ENCODE measurements at places on chromosomes 5 and 9. TPM values are rescaled to one million over a fixed set of nuclear protein-coding genes. Genes with fewer than 3 reads are reported as not detected.

Gene ABO
- total RNA-seq = not detected

Gene SPINK4
- 2.1 TPM for total RNA-seq

DNA sequence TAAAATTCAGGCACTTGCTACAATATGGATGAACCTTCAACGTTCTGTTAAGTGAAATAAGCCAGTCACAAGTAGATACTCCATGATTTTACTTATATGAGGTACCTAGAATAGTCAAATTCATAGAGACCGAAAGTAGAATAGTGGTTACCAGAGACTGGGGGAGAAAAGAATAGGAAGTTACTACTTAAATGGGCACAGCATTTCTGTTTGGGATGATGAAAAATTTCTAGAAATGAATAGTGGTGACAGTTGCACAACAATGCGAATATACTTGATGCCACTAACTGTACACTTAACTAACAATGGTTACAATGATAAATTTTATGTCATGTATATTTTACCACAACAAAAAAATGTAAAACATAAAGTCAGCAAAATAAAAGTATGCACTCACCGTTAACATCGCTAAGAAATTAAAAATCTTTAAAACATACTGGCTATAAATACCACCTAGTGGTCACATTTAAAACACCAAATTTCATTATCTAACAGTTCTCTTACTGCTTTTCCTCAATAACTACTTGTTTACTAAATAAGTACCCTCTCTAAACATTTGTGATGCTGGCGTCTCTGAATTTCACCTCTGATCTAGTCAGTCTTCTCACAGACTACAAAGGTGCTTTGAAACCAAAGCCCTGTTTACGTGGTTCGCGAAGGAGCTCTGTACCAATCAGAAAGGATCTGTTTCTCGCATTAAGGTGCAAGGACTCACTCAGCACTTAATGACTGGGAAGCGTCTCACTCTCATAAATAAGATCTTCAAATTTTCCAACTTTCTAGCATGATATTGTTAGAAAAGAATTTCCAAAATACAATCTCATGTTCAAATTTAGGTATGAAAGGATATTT lies 22.7 kb downstream of the KIF3A start:
- DNase-seq = no peak

DNA sequence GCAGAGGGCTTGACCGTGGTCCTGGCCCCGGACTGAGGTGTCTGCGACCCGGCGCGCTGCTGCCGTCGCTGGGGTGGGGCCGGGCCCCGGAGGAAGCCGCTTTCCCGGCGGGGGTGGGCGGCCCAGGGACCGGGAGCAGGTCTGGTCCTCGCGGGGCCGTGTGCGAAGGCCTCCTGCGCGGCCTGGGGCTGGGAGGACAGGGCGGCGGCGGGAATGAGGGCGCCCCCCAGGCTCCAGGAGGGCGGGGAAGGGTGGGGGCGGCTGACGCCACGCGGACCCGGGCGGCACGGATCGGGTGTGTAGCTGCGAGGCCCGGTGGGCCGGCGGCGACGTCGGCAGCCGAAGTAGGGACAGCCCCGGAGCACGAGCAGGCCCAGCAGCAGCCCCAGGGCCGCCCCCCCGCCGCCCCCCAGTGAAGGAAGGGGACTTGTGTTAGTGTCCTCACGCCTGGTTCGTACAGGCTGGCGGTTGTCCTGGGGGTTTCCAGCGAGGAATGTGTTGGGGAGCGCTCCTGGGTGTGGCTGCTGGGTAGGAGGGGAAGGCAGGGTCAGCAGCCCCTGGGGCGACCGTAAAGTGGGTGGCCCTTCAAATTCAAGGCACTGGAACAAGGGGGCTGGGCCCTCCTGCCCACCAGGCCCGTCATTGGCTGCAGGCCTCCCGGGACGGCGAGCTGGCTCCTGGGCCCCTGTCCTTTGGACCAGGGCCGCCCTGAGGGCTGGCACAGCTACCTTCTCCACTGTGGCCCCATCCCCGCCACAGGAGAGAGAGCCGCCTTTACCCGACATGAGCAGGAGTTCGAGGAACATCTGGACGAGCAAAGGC lies 597 bp upstream of the TMEM250 start:
- DNase-seq = peak; percentile 91

GRCh38 chr5:73256862-73257261 lies 83.9 kb downstream of the TMEM174 start:
- DNase-seq = no peak

DNA sequence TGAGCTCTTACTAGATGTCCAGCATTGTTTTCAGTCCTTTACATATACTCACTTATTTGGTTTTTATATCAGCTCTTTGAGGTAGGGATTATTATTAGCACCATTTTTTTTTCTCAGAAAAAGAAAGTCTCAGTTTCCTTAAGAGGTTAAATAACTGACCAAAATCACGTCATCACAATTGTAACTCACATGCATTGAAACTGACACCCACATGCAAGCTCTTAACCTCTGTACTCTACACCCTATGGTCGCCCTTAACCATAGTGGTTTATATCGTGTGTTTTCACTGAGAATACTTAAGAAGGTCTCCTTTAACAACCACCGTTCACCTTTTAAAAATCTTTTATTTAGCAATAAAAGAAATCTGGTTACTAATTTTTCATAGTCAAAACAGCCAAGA lies 61.0 kb downstream of the PRDM6 start:
- no peak for DNase-seq

DNA sequence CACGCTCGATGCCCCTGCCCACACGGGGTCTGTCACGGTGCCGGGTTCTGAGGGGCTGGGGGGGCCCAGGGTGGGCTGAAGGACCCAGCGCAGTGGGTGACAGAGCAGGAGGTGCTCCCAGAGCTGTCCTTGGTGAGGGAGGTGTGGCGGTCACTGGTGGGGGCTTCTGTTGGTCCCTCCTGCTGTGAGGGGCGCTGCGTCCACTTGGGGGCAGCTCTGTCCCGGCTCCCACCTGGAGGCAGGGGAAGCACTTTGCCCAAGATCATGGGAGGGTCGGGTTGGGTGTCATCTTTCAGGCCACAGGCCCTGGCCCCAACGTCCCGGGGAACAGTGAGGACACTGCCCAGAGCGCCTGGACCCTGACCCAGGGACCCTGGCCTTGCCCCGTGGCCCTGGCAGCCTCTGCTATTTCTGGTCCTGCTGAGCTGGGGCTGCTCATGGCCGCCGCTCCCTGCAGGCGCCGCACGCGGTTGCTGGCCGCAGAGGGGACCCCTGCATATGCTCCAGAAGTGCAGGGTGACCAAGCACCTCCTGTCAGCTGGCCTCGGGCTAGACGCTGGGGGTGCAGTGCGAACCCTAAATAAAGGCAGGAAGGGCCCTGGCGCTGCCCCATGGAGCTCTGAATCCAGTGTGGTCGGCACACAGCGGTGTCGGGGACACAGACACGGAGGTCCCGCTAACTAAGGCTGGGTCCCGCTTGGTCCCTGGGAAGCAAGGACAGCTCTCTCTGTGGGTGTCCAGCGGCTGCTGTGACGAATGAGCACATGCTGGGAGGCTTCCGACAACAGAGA lies 11.6 kb upstream of the RNU6ATAC start:
- DNase-seq = no peak

Gene HRH2
- total RNA-seq = not detected

Gene PCA3
- total RNA-seq = not detected

DNA sequence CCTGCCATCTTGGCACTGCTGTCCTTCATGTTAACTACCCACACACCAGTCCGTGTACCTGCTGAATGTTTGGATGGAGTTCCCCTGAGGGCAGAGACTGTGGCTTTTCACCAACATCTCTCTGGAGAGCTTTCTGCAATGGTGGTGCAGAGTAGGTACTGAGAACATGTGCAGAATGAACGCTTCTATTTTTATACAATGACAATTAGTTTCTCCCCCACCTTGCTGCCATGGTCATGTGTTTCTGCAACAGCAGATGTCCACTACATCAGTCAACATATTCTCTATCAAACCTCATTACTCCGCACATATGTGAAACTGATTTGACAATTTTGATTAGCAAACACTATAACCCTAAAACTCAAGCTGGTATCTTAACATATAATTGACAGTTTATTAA lies 14.5 kb downstream of the PTCH1 start:
- no peak for DNase-seq

GRCh38 chr5:156295431-156295830 lies 31.5 kb upstream of the SGCD start:
- no peak for DNase-seq

- no peak for DNase-seq
Measured at GRCh38 chr5:113749334-113749733, 235.8 kb downstream of the YTHDC2 start.

Gene HTR1A
- total RNA-seq = not detected

DNA sequence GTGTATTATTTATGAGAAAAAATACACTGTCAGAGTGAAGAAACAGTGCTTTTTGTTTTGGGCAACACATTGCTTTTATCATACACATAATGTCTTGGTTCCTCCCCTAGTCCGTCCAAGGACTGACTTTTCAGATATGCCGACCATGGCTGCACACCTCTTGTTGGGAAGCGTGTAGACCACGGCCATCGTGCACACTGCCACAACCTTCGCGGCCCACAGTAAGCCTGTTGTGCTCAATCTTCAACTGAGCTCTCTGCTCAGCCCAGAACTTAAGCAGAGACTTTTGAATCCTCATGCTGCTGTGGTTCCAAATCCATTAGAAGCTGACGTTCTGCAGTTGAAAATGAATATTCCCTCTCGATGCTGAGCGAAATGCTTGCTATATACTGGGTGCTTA lies 157.6 kb upstream of the IRX2 start:
- DNase-seq = no peak

- DNase-seq = peak; percentile 62
Measured at GRCh38 chr9:95499847-95500246, 16.9 kb downstream of the PTCH1 start.

DNA sequence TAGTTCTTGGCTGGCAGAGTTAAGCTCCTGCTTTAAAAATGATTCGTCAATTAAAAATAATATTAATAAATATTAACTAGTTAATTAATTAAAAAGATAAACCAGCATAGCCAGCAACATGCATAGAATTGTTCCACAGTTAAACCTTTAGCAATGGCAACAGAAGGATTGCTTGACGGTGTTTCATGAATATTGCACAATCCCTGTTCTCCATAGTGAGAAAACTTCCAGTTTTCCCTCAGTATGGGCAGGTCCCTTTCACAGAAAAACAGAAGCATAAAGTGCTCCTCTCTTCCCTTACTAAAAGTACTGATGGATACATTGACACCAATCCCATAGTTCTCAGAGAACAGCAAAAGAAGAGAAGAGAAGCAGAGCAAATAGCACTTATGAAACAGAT lies 71.4 kb upstream of the CAST start:
- DNase-seq = no peak

- no peak for DNase-seq
Measured at GRCh38 chr9:82134010-82134409, 145.4 kb downstream of the SPATA31D1 start.

Gene ADAMTS16
- total RNA-seq = not detected

GRCh38 chr5:78985116-78985724 lies at the start of gene ARSB:
TSS of gene ARSB (minus strand) at chr5:78985310. CDS start at chr5:78985248, 62 bp downstream.
- DNase-seq = no peak

- DNase-seq = no peak
Measured at GRCh38 chr9:92525306-92525705, 10.5 kb downstream of the ECM2 start.

DNA sequence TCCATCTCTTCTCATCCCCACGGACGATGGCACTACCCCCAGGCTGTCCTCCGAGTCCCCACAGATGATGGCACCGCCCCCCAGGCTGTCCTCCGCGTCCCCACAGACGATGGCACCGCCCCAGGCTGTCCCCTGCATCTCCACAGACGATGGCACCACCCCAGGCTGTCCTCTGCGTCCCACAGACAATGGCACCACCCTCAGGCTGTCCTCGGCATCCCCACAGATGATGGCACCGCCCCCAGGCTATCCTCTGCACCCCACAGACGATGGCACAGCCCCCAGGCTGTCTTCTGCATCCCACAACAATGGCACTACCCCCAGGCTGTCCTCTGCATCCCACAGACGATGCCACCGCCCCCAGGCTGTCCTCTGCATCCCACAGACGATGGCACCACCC lies 57.4 kb upstream of the PTCH1 start:
- DNase-seq = no peak

DNA sequence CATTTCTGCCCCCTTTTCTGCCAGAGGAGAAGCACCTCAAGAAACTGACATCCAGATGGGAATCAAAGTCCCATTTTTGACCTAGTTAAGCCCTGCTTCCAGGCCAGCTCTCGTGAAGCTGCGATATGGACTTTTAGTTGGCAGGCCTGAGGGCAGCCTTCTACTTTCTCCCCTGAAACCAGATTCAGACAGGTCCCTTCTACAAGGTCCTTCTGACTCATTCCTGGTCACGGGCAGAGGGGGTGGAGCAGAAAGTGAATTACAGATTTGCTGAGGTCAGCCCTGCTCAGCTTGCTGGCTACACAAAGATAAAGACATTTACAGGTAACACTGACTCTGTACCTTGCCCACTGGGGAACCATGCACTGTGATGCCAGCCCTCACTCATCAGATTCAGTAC lies 52.8 kb upstream of the TUT7 start:
- DNase-seq = peak; percentile 33

DNA sequence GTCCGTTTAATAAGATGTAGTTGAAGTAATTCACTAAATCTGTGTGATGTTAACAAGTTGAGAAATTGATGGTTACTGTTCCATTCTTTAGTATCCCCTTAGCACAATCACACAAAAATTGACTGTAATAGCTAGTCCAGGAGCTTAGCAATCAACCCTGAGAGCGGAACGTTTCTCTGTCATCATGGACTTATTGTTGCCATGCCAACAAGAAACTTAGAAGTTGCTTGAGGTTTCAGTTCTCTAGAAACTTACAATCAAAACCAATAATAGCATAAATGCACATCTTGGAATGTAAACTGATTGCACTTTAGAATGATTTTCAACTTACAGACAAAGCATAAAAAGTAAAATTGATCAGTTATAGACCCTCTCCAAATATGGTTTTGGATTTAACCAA lies 125.4 kb upstream of the ANKH start:
- no peak for DNase-seq

- no peak for DNase-seq
Measured at GRCh38 chr9:21077781-21078180, at the start of gene IFNB1. TSS of gene IFNB1 (minus strand) at chr9:21077942. CDS start at chr9:21077869, 73 bp downstream.

DNA sequence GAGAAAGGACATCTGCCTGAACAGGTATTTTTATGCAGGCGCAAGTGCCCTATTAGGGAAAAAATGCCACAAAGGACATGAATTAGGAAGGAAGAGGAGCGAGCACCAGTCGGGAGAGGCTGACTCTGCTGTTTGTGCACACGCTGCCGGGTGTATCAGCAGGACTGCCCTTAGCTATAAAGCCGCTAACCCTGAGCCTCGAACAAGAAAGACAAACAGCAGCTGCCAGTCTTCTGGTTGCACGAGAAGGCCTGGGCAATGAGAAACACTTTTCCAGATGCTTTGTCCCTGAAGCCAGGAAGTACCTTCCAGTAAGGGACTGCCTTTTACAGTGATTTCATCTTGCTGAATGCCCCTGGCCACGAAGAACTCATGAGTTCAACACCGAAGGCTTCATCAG lies 12.6 kb downstream of the QSOX2 start:
- no peak for DNase-seq

Data from Caco-2 (cell line).